ENCODE measurements at places on chromosomes 2 and 18.

DNA sequence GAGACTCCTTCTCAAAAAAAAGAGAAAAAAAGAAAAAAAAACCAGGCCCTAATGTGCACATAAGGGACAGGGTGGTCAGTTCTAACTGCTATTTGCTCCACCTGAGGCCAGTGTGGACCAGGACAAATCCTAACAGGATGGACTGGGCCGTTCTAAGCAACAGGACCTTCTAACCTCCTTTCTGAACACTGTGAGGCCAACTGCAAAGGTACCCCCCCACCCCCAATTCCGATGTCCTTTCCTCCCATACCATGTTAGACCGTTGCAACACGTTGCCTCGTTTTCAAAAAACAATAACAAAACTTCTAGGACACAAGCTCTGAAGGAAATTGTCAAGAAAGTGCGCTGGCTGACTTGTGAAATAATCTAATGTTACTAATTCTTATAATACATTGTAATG is 1.2 kb downstream of the THAP4 start:
- no peak for DNase-seq

DNA sequence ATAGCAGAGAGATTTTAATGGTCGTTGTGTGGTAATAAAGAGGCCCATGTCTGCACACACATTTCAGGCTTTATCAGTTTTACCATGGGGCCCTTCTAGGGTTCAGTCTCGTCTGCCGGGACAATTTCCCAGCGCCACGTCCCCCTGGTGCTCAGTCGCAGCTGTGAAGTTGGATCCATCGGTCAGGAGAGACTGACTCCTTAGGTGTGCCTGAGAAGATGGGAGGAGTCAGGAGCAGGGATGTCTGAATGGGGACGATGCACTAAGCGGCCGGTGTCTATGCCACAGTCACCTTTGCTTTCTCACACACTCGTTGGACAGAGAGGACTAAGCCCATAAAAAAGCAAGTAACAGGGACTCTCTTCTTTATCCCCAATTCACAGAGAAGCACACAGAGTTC is 71.4 kb downstream of the TWIST2 start:
- no peak for DNase-seq

- no peak for DNase-seq
Measured at GRCh38 chr18:78741381-78742217, 238.0 kb upstream of the SALL3 start.

- no peak for DNase-seq
Measured at GRCh38 chr2:73114273-73114867, 1.6 kb upstream of the RAB11FIP5 start.

DNA sequence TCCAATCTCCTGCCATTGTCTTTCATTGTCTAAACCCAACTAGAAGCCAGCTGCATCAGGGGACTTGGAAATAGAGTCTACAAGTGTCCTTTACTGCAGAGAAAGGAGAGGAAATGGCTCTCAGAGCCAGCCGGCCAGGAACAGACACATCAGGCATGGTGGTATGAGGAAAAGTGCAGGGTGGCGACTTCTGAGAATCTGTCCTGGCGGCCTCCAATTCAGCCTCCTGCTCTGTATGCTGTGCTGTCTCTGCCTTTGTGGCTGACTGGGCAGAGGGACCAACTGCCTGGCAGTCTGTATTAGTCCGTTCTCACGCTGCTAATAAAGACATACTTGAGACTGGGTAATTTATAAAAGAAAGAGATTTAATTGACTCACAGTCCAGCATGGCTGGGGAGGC is 36.8 kb upstream of the AQP4 start:
- DNase-seq: no peak

DNA sequence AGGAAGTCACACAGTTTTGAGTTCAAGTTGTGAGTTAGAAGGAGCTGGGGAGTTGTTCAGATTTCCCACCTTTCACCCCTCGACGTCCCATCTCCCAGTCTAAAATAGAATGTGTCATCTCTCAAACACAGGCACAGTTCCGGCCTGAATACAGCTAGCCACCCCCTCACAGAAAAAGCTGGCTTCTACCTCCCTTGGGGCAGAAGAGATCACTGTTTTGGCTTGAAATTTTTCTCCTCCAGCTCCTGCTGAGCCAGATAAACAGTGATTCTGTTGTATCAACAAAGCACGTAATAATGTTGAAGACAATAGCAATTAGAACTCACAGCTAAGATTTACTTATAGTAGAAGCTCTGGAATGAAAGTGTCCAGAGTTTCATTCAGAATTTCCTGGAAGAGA is 74.7 kb downstream of the KIAA2012 start:
- DNase-seq: no peak

DNA sequence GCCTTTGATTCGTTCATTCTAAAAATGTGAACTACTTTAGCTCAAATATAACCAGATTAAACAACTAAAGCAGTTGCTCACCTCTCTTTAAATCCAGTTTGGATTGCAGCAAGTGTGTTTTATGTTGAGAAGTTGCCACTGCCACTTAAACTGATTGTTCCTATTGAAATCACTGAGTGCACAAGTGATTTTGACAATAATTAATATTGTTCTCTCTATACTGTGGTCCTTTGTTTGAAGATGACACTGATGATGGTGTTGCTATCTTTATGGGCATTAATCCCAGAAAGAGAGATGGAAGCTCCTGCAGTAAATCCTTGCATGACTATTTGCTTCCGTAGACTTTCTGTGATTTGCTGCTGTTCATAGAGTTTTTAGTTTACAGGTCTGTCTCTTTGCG is 251.4 kb upstream of the ZEB2 start:
- no peak for DNase-seq

DNA sequence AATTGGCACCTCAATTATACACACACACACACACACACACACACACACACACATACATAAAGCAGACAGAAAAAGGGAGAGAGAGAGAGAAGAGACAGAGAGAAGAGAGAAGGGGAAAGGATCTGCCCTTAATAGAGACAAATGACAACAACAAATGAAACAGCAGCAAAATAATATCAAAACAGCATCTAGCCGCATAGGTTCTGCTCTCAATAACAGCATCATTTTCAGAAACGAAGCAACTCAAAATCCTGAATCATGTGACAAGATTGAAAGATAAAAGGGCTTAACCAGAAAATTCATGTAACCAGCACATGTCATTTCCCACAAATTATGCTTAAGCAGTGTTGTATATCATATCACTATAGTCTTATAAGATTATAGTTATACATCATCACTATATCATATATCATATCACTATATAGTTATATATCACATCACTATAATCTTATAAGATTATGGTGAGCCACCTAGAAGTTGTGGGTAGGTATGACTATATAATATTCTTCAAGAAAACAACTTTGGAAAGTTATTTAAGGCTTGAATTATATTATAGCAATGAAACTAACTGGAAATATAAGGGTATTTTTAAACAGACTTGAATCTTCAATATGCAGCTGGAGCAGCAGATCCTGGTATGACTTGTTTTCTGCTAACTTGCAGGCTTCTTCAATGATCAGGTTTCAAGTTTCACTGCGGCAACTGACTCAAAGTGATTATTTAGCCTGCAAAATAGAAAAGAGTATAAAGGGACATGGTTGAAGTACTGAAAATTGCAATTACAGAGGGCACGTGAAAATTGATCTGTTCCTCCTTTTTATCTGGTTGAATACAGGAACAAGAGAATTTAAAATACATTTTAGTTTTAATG is 16.1 kb upstream of the VPS54 start:
- DNase-seq: no peak

DNA sequence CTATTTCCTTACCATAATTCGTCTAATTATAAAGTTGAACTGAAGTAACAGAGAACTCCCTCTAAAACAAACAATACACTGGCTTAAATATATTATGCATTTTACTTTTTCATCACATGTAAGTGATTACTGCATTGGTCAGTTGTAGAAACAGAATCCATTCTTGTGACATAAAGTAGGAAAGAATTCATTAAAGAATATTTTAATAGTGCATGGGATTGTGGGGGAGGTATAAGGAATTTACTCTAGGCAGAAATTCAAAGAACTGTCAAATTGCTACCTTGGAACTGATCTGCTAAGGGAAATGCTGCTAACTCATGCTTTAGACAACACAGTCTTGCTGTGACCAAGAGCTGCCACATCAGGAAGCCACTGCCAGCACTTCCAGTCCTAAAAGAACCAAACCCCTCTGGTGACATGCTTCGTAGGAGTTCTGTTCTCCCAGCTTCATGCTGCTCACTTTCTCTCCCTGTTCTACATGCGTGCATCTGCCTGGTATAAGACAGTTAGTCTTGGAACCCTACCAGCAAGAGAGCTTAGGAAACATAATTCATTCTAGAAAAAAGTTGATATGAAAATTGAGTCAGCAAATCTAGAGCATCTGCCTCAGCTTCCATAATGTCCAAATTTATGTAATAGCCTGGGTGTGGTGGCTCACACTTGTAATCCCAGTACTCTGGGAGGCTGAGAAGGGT is 1137.6 kb upstream of the NXPH2 start:
- no peak for DNase-seq

GRCh38 chr18:79805211-79805887 is 7.6 kb downstream of the KCNG2 start:
- no peak for DNase-seq

- DNase-seq: no peak
Measured at GRCh38 chr2:60527762-60528161, 25.7 kb downstream of the BCL11A start.

DNA sequence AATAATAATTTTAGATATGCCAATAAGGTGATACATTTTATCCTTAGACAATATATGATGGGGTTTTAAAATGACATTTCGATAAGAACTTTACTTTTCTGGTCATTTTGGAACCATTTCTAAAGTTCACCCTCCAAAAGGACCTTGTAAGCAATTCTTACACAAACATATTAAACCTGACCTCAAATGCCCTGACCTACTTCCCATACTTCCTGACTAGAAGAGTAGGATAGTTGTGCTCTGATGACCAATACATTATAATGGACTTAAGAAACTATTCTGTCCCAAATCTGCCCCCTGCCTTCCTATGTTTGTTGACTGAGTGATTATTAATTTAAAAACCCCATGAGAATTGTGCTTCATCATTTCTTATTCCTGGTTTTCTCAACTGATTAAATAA is 24.6 kb downstream of the GCA start:
- DNase-seq: no peak

DNA sequence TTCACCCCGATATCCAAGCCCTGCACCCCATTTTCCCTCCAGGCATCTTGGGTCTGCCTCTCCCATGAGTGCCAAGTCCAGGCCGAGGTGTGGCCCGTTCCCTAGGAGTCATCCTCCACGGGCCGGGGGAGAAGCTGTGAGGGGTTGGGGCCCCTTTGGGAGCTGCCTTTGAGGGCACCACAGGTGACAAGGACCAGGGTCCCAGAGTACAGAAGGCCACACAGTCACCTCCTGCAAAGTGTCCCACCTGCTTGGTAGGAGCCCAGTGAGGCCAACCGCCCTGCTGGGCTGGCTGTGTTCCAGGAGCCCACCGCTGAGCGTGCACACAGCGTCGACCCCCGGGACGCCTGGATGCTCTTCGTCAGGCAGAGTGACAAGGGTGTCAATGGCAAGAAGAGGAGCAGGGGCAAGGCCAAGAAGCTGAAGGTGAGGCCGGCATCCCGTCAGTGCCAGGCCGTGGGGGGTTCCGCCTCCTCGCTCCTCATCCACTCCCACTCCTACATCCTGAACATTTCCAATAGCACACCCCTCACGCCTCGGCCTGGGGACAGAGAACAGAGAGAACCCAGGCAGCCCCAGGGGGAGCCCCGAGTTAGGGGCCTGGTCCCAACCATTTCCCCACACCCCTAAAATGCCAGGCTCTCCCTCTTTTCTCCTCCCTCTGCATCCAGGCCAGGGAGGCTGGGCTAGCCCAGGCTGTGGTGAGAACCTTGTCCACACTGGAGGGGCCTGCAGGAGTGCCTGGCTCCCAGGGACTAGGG is 2.7 kb downstream of the ERFE start:
- DNase-seq: no peak

GRCh38 chr2:120064664-120065063 is 51.8 kb downstream of the EPB41L5 start:
- no peak for DNase-seq

DNA sequence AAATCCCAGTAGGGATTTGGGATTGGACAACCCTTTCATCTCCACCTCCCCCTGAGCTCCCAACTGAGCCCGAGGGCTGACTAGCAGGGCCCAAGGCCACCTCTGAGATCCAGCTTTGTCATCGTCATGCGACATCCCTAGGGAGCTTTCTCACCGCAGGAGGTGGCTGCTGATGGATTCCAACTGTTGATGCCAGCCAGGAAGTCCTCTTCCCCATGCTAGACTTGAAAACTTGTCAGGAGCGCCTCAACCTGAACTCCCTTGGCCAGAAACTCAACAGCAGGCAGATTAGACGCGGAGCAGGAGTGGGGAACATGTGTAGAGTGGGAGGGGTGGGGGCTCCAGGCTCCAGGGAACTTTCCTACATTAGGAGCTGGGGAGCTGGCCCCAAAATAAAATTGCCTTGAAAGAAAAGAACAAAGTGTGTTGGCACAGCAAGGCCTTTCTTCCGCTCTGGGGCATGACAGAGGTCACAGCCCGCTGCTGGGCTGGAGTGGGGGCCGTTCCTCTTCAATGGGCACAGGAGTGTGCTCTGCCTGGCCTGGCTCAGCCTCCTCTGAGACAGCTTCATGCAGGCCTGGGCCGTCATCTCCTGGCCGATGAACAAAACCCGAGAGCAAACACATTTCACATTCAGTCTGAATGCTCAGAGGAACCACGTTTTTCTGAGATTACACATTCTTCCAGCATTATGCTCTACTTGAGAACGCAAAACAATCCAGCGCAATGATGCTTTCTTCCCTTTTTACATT is 34.5 kb downstream of the EMILIN2 start:
- no peak for DNase-seq

GRCh38 chr2:28583899-28584553 is 88.2 kb downstream of the PLB1 start:
- peak; percentile 82 for DNase-seq

- DNase-seq: no peak
Measured at GRCh38 chr2:234911271-234911670, 40.5 kb upstream of the SH3BP4 start.

- DNase-seq: no peak
Measured at GRCh38 chr2:38109732-38110181, 33.8 kb upstream of the CYP1B1 start.

- DNase-seq: no peak
Measured at GRCh38 chr2:233674995-233675394, 3.3 kb downstream of the UGT1A9 start.
